ENCODE measurements at places on chromosomes 11 and 22.

GRCh38 chr11:74347381-74347780 lies 35.9 kb upstream of the P4HA3 start:
- no peak for DNase-seq

DNA sequence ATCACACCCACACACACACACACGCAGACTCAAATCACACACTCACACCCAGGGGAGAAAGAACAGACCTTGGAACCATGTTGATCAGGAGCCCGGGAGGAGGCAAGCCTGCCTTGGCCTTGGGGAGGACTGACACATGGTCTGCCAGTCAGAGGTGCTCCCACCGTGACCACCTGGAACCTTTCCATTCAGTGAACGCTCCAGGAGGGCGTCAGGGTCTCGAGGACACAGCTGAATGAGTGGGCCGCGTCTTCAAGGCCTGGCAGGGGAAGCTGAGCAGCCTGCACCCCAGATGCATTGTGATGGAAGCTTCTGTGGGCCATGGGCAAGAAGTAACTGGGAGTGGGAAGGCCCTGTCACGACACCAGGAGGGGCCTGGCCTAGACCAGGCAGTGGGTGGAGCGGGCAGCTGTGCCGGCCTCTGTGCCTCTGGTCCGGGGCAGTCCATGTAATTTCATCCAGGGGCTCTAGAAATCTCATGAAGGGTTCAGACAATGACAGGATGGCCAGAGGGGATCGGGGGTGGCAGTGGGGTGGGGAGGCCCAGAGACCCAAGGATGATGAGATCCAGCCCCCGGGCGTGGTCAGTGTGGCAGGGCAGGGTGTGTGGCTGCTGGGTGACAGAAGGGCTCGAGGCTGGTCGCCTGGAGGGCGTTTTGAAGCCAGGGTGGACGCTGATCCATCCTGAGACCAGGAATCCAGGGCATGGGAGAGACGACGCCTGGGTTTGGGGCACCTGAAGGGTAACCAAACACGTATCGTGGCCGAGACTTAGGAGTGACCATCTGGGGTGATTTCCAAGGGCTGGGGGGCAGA lies 53.7 kb downstream of the IGF2 start:
- no peak for DNase-seq

DNA sequence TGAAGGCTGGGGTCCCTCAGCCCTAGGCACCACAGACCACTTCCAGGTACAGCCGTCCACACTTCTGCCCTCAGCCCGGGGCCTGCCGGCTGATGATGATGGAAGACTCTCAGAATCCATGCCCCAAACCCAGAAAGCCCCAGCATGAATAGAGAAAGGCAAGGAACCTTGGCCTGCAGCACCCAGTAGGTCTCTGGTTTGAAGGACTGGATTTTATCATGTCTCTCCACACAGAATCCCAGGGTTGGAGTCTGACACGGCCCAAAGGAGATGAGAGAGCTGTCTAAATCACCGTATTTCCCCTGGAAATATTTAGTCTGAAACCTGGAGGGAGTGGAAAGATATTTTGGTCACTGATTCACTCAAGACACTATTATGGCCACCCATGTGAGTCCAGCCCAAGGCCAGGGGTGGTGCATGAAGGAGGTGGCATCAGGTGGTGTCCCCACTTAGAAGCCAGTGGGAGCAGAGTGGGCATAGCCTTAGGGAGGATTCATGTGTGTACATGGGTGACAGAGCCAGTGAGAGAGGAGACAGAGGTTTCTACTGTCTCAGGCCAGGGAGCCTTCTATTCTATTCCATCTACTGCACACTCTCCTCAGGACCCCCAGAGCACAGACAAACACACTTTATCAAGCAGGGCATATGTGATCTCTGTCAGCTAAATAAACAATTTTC lies 14.0 kb downstream of the TOP3B start:
- no peak for DNase-seq

DNA sequence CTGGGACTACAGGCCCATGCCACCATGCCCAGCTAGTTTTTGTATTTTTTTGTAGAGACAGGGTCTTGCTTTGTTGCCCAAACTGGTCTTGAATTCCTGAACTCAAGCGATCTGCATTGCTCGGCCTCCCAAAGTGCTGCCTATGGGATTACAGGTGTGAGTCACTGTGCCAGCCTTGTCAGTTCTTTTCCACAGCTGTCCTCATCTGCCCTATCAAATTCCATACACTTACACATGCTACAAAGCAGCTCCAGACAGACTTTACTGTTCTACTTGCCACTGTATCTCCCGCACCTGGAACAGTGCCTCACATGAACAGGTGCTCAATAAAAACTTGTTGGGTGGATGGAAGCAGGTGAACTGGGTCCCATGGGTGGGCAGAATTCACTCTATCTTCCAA lies 8.2 kb downstream of the STX5 start:
- DNase-seq = no peak

GRCh38 chr11:72430741-72431570 lies 3.4 kb downstream of the CLPB start:
- peak; percentile 59 for DNase-seq

- DNase-seq = no peak
Measured at GRCh38 chr11:9320047-9320446, 5.7 kb upstream of the TMEM41B start.

- no peak for DNase-seq
Measured at GRCh38 chr22:29719899-29720645, at the start of gene CABP7. CABP7 (plus strand) TSS chr22:29720003; CDS start chr22:29720425, 422 bp downstream.

Measured in putamen (tissue), 1 donor.